ENCODE measurements at places on chromosomes 5 and 9. TPM values are rescaled to one million over a fixed set of nuclear protein-coding genes. Genes with fewer than 3 reads are reported as not detected.

GRCh38 chr9:34709196-34709978 lies 549 bp downstream of the CCL21 start:
- DNase-seq, result no peak
- H3K4me3 ChIP-seq, result no peak overlapping the region
- H3K36me3 ChIP-seq, result no peaks in the 10 kb centered on the region
- H3K27me3 ChIP-seq, result peaks cover 23% of the 10 kb centered on the region
- H3K27ac ChIP-seq, result no peak overlapping the region
- H3K4me1 ChIP-seq, result no peaks in the 10 kb centered on the region

GRCh38 chr5:136646915-136647314 lies 281.6 kb upstream of the TRPC7 start:
- H3K27me3 ChIP-seq, result no peaks in the 10 kb centered on the region
- no peak for DNase-seq
- H3K4me1 ChIP-seq, result no peaks in the 10 kb centered on the region
- H3K4me3 ChIP-seq, result no peak overlapping the region
- no peak overlapping the region for H3K27ac ChIP-seq

- no peak for DNase-seq
- no peaks in the 10 kb centered on the region for H3K27me3 ChIP-seq
- no peaks in the 10 kb centered on the region for H3K36me3 ChIP-seq
- no peaks in the 10 kb centered on the region for H3K4me1 ChIP-seq
- H3K27ac ChIP-seq, result no peak overlapping the region
- no peak overlapping the region for H3K4me3 ChIP-seq
Observed at GRCh38 chr5:31381299-31381698, 150.6 kb downstream of the DROSHA start.

DNA sequence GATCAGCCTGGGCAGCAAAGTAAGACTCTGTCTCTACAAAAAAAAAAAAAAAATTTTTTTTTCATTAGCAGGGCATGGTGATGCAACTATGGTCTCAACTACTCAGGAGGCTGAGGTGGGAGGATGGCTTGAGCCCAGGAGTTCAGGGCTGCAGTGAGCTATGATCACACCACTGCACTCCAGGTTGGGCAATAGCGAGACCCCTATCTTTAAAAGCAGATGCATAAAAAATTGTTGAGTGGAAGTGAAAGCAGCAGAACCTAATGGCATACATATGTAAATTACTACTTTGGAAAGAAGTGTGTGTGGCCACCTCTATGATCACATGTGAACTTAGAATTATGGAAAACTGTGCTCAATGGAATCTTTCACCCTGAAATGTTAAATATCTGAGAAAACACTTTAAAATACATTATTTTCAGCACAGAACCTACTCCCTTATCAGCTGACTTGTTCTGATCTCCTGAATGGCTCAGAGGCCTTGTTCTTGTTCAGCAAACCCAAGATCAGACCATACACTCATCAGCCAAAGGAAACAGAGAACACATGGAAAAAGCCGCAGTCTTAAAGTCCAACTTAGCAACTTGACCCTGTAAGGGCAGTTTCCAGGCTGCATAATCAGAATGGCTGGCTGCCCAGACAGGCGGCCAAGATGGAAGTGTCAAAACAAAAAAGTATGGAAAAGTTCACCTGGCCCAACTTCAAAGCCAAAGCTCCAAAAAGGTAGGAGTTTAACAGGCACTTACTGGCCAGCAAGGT lies 56.5 kb downstream of the SIL1 start:
- peaks cover 11% of the 10 kb centered on the region for H3K4me1 ChIP-seq
- no peaks in the 10 kb centered on the region for H3K27me3 ChIP-seq
- peak; percentile 90 for DNase-seq
- no peaks in the 10 kb centered on the region for H3K36me3 ChIP-seq
- H3K27ac ChIP-seq, result no peak overlapping the region

SPATA31D4 gene
- not detected for total RNA-seq

RNF224 gene
- total RNA-seq, result not detected
